ENCODE measurements at places on chromosomes 5 and 9. TPM values are rescaled to one million over a fixed set of nuclear protein-coding genes. Genes with fewer than 3 reads are reported as not detected.

GRCh38 chr9:104232781-104233341 is 138.8 kb downstream of the SMC2 start:
- no peak for DNase-seq

Gene TNFSF8
- 5.0 TPM for total RNA-seq

DNA sequence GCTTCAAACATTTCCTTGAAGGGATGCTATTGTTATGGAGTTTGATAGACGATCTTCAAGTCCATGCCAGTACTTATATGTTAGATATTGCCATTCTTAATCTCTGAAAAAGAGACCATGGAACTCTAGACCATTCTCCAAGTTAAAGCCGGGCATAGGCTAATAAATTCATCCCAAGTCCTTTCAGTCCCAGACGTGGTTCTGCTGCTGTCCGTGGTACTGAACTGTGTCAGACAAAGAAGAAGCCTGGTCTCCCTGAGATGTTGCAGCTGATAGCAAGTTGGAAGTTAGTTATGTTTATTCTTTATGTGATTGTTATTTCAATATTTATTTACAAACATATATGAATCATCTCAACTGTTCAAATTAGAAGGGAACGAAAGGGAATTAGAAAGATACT is 158.7 kb downstream of the NMUR2 start:
- DNase-seq: peak; percentile 78

Gene OR2K2
- total RNA-seq: not detected

DNA sequence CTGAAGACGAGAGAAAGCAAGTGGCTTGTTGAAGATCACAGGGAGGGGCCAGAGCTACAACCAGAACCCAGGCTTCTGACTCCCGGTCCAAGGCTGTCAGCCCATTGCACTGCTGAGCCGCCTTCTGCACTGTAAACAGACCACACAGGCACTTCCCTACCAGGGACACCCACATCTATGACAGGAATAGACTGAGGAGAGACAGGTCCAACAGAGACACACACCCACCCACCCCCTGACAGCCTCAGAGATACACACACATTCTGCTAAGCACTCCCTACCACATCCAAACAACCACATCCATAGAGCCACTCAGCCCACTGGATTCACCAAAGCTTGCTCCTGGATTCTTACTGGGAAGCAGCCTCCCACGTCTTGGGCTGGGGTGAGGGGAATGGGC is 23.0 kb upstream of the MYORG start:
- DNase-seq: no peak

- DNase-seq: no peak
Observed at GRCh38 chr5:109467058-109467457, 57.3 kb upstream of the PJA2 start.

- no peak for DNase-seq
Observed at GRCh38 chr9:33684831-33685230, 110.5 kb upstream of the PRSS3 start.

Gene OR1B1
- total RNA-seq: not detected

- DNase-seq: no peak
Observed at GRCh38 chr9:1994180-1994579, 21.0 kb upstream of the SMARCA2 start.

- DNase-seq: no peak
Observed at GRCh38 chr5:155389498-155389897, 375.9 kb downstream of the KIF4B start.

Gene SLC36A1
- total RNA-seq: 11.0 TPM

- peak; percentile 97 for DNase-seq
Observed at GRCh38 chr5:43105369-43106289, 15.1 kb upstream of the ZNF131 start.

DNA sequence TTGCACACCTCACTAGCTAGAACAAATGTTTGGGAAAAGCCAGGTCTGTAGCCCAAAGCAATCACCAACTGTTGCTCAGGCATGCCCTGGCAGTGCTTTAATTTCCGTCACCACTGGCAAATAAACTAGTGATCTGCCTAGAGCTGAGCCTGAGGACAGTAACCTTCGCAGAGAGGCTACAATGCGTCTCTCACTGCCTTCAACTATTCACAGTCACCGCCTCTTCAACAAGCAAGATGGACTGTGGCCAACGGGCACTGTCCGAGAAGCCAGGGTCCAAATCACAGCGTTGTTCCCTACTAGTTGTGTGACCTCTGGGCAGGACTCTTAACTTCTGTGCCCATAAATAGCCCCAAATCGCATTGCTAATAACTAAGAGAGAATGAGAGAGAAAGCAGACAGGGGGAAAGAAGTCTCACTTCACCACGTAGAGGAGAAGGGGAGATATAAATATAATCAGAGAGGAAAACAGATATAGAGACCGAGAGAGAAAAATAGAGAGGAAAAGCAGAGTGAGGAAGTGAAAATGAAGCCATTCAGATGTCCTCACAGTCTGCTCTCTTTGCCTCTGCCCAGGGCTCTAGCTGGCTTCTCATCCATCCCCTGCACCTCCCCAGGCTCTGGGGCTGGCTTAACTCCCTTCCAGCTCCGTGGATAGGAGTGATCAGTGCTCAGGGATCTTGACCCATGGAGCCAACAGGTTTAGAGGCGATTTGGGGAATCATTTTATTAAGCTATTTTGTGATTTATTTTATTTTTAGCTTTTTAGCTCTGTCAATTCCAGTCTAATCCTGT is 157.9 kb downstream of the ZDHHC21 start:
- DNase-seq: no peak

DNA sequence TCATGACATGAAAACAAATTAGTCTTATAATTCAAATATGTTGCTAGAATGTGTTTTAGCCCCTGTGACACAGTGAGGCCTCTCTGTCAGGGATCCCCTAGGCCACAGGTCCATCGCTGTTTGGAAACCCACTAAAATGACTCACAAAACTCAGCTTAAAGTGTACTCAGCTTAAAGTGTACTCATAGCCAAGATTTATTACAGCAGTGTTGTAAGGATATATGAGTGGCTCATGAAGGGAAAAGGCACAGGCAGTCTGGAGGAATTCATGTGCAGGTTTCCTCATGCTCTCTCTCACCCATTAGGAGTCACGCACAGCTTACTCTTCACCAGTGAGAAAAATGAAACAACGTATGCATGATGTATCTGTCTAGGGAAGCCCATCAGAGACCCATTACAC is 24.4 kb upstream of the TGFBI start:
- no peak for DNase-seq

GRCh38 chr9:74711341-74711740 is 176.4 kb downstream of the TRPM6 start:
- no peak for DNase-seq

Gene IFNA2
- total RNA-seq: not detected

Gene SPACA9
- total RNA-seq: 8.7 TPM

Gene TICAM2
- total RNA-seq: 7.6 TPM

GRCh38 chr5:133607451-133607850 is 4.9 kb downstream of the FSTL4 start:
- DNase-seq: no peak

DNA sequence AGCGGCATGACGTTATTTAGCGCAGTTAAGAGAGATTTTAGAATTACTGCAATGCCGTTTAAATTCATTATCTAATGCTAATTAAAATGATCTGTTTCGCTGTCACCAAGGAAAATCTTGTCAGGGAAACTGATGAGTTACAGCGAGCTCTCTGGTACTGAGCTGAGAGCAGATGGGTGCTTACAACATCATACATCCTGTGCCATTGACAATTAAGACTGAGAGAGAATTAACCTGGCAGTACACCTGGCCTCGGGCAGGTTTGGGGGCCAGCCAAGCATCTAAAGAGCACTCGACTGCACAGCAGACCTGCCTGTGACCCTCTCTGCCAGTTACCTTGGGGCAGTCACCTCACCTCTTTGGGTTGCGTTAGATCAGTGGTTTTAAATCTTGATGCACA is 55.0 kb downstream of the PUM3 start:
- DNase-seq: no peak

DNA sequence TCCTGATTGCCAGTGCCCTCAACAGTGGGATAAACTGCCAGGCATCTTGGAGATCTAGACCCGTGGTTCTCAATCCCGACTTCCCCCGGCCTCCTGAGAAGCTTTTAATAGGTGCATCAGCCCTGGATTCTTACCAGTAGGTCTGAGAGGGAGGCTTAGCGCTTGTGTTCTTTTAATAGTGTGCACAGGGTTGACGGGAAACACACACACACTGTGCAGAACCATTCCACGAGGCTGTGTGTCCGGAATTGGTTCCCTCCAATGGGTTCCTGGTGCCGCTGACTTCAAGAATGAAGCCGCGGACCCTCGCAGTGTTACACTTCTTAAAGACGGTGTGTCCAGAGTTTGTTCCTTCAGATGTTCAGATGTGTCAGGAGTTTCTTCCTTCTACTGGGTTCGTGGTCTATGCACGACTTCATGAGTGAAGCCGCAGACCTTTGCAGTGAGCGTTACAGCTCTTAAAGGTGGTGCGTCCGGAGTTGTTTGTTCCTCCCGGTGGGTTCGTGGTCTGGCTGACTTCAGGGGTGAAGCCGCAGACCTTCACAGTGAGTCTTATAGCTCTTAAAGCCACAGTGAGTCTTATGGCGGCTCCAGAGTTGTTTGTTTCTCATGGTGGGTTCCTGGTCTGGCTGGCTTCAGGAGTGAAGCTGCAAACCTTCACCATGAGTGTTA is 46.6 kb upstream of the PRSS3 start:
- DNase-seq: no peak

Gene CD14
- 68.8 TPM for total RNA-seq

Gene GAS1
- 8.2 TPM for total RNA-seq

- DNase-seq: no peak
Observed at GRCh38 chr5:131637694-131638093, 2.7 kb upstream of the RAPGEF6 start.

GRCh38 chr9:600006-600405 is 241.5 kb upstream of the DMRT1 start:
- no peak for DNase-seq

- no peak for DNase-seq
Observed at GRCh38 chr5:56172241-56172640, 60.9 kb downstream of the ANKRD55 start.

Gene SOX30
- total RNA-seq: 0.09 TPM

GRCh38 chr9:15373881-15374280 is 48.8 kb upstream of the SNAPC3 start:
- no peak for DNase-seq

DNA sequence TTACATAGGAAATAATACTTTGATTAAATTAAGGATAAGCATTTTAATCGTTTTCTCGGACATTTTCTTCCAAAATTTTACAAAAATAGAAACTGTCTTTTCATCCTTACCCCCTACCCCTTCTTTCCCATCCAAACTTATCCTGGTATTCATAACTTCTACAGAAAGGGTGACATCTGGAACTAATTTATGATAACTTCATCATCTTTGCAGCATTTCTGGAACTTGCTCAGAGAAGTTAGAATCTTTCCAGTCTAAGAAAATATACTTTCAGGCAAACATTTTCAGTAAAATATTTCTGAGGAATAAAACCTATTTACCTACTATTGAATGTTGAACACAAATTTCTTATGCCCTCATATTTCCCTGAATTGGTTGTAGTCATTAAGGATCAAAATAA is 309.0 kb downstream of the MAN2A1 start:
- DNase-seq: no peak

GRCh38 chr5:118270526-118270925 is 717.8 kb downstream of the DTWD2 start:
- DNase-seq: no peak

Gene EGFL7
- 140 TPM for total RNA-seq

Gene SGCD
- 2.7 TPM for total RNA-seq

DNA sequence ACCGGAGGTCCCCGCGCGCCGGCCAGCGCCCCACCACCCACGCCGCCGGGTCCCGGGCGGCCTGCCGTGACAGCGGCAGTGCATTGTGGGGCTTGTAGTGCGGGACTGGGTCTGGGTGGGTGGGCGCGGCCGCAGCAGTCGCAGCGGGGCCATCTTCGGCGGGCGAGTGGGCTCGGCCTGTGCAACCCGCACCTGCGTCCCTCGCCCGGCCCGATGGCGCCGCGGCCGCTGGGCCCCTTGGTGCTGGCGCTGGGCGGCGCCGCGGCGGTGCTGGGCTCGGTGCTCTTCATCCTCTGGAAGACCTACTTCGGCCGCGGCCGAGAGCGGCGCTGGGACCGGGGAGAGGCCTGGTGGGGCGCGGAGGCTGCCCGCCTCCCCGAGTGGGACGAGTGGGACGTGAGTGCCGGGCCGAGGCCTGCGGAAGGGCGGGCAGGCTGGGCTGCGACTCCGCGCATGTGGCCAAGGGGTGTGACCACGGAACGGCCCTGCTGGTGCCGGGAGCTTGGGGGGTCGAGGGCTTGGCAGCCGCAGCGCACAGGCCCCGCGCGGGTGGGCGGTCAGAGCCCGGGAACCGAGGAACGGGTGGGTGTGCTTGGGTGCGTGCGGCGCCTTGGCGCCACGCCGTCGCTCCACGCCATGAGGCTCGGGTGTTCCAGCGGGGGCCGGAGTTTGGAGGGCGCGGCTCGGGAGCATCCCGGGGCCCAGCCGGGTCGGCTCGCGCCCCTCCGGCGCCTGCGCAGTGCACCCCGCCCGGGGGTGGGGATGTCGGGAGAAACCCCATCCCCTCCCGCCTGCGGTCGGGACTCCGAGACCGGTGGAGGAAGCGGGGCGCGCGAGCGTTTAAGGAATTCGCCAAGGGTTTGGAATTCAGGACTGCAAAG is at the start of gene ARL10:
Gene ARL10 (plus strand): TSS at position 137 of the 881 bp plus-strand sequence. CDS start 77 bp downstream, at position 214.
- peak; percentile 76 for DNase-seq
